Right ventricle myocardium inferior (tissue), 1 donor: ENCODE measurements at places on chromosomes 6 and 20.

- no peak for DNase-seq
These were observed 16.3 kb upstream of the FOXC1 start for GRCh38 chr6:1593286-1593957.

- no peak for DNase-seq
These were observed 235.3 kb downstream of the BTBD3 start for GRCh38 chr20:12152996-12153395.

GRCh38 chr6:73704260-73704659, 8.3 kb downstream of the CD109 start:
- DNase-seq = no peak

DNA sequence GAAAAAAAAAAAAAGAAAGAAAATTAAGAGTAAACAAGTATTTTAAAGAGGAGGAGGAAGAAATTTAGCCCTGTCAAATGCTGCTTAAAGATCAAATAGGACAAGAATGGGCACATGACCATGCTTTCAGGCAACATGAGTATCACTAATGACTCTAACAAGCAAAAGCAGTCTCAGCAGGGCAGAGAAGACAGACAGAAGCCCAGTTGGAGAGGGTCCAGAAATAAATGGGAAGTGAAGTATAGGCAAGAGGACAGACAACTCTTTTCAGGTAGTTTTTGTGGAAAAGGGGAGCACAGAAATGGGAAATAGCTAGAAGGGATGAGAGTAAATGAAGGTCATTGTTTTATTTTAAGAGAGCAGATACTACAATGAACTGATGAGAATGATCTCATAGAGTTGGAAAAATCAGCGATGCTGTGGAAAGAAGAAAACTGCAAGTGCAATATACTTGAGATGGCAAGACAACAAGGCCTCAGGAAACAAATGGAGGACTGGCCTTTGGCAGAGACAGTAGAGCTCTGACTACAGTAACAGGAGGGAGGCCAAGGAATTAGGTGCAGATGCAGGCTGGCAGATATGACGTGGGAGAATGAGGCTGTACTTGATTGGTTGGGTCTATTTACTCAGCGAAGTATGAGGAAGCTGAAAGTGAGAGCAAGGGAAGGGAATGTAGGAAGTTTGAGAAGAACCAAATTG, 40.3 kb downstream of the KIF6 start:
- DNase-seq = no peak

- no peak for DNase-seq
These were observed 112.5 kb downstream of the EDN3 start for GRCh38 chr20:59412875-59413284.

DNA sequence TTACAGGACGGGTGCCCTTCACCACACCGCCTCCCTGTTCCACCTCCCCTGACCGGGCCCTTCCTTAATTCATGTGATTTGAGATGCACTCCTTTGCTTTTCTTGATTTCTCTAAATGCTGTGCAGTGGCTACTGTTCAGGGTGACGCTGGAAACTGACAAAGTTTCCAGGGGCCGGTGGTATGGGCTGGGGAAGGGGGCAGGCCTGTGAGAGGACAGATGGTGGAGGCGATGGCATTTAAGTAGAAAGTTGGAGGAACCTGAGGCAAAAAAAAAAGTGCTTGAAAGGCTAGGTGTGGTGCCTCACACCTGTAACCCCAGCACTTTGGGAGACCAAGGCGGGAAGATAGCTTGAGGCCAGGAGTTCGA, 121.6 kb upstream of the RNF24 start:
- no peak for DNase-seq
